ENCODE measurements at places on chromosomes 11 and 22.

DNA sequence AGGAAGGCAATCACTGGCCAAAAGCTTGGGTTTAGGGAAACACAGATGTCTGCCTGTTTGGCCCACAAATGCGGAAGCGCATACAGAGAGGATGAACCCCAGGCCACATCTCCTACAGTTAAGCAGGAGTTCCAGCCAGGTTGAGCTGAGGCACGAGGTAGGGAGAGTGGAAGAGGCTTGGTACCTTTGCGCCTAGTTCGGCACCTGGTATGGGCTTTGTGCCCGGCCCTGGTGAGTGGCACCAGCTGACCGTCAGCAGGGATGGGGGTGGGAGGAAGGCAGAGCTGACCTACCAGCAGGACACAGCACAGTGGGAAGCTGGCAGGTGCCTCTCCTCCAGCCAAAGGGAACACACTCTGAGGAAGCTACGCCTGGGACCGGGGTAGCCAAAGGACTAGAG, 57.6 kb downstream of the KCNC1 start:
- no peak for DNase-seq

DNA sequence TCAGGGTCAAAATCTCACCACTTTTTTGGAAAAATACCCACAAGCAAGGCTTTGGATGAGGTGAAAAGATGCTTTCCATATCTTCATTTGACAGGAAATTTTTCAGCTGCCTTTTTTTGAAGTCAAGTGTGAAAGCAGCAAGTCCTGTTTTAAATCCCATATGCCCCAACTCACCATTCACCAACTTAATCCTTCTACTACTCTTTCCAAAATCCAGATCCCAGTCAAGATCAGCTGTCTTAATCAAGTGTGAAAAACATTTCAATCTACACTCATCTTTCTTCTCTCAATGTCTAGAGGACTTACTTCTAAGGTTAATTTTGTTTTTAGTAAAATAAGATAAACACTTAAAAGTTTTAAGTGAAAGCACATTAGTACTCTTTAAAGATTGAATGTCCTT, 128.4 kb upstream of the CEP126 start:
- no peak for DNase-seq

GRCh38 chr22:20651286-20651685, 122.6 kb upstream of the SERPIND1 start:
- no peak for DNase-seq

DNA sequence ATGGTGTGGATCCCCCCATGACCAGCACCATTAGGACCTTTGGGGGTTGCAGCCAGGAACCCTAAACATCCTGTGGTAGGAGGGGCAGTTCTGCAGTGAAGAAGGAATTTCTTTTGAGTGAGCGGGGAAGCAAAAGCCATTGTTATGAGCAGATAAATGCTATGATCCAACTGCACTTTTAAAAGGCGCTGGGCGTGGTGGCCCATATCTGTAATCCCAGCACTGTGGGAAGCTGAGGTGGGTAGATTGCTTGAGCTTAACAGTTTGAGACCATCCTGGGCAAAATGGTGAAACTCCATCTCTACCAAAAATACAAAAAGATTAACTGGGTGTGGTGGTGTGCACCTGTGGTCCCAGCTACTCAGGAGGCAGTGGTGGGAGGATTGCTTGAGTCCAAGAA, 5.9 kb upstream of the TOMM22 start:
- no peak for DNase-seq

DNA sequence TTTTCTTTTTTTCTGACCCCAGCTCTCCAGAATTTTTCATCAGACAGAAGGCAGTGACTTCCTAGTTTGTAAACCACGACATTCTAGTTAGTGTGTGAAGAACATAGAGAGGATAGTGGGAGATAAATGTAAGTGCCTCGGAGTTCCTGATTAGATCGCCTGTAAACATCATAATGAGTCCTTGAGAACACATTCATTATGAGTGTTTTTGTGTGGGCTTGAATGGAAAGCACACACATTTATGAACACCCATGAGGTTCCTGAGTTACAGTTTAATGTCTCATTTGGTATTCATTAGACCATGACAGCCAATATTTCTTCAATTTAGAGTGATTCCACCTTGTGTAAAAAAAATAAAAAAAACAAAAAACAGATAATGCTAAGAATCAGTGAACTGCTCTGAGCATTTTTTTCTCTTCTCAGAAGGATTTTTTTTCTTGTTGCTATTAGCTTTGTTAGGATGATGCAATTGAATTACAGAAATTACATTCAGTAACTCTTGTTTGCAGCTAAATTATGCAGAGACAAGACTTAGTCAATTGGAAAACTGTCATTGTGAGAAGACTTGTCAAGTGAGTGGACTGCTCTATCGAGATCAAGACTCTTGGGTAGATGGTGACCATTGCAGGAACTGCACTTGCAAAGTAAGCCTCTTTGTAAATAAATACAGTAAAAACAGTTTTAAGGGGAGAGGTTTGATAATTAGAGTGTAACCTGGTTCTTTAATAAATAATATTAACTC, 257.6 kb downstream of the NELL1 start:
- no peak for DNase-seq

DNA sequence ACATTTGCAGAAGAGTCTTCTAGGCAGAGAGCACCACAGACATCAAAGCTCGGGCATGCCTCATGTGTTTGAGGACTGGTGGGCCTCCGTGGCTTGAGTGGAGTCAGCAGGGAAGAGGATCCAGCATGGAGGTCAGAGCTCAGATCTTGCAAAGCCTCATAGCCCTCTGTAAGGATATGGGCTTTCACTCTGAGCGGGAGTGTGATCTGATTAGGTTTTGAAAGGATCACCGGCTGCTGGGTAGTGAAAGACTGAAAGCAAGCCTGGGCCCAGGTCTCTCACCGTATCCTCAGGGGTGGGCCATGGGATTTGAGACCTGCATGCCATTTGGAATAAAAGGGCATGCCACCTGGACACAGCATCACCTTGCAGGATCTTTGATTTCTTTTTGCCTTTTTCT, 112.7 kb downstream of the TEAD1 start:
- no peak for DNase-seq

GRCh38 chr22:27647540-27647939, 154.0 kb downstream of the MN1 start:
- DNase-seq: no peak

- peak; percentile 37 for DNase-seq
These were observed at the start of gene SHISA8 for GRCh38 chr22:41915035-41915785. SHISA8 (minus strand) TSS chr22:41915074; CDS start chr22:41914667, 407 bp downstream.

- no peak for DNase-seq
These were observed 276.3 kb upstream of the RAG2 start for GRCh38 chr11:36874291-36874690.

GRCh38 chr11:46540807-46541206, 53.0 kb downstream of the AMBRA1 start:
- DNase-seq: no peak

DNA sequence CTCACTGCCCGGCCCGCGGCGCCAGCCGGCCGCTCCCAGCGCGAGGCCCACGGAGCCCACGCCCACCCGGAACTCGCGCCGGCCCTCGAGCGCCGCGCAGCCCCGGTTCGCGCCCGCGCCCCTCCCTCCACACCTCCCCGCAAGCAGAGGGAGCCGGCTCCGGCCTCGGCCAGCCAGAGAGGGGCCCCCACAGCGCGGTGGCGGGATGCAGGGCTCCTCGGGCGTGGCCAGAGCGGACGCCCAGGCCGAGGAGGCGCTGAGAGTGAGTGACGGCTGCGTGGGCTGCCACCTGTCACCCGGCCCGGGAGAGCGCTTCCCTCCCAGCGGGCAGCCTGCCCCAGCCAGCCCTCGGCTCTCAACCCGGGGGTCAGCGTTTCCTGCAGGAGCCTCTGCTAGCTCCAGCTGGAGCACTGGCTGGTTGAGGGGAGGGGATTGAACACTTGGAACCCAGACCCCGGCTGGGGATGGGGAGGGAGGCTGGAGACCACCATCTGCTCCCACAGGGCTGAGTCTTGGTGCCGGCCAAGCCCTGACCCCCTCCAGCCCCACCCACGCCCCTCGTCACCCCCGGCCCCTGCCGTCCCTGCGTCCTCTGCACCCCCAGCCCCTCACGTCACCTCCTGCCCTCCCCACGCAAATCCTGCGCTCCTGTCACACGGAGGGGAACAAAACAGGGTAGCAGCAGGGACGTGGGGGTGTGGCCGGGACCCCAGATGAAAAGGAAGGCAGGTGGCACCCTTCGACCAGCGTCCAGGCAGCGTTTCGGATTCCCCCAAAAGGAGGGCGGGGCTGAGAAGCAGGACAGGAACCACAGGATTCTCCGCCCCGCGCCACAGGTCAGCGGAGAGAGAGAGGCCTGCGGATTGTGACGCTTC, 157.0 kb downstream of the BRD1 start:
- DNase-seq: no peak

GRCh38 chr11:2531987-2532703, 87.3 kb downstream of the KCNQ1 start:
- no peak for DNase-seq

- no peak for DNase-seq
These were observed 346.0 kb upstream of the C11orf87 start for GRCh38 chr11:109075976-109076375.

DNA sequence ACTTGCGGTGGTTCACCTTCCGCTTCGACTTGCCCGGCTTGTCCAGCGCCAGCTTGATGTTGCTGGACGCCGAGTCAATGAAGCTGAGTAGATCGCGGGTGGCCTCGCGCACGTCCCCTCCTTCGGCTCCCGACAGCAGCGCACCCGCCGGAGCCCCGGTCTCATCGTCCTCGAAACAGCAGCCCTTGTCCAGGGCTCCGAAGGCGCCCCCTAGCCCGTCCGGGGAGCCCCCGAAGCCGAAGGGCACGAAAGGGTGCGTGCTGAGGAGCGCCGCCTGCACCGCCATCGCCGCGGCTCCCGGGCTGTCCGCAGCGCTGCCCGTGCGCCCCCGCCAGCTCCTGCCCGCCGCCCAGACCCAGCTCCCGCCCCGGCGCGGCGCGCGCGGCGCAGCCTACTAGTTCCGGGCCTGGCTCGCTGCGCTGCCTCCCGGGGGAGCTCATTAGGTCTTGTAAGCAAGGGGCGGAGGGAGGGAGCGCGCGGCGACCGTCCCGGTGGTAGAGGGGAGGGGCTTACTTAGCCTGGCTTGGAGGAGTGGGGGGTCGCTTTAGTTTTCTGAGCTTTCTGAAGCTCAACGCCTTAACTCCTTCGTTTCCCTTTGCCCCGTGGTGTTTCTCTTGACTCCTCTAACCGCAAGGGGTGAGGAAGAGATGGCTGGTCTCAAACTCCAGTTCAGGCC, at the start of gene FAM181B:
Gene FAM181B (minus strand): TSS at position 421 of the 676 bp plus-strand sequence. CDS start 135 bp downstream, at position 286.
- DNase-seq: no peak

- DNase-seq: no peak
These were observed 989.3 kb downstream of the BRD1 start for GRCh38 chr22:48838376-48838775.

- peak; percentile 24 for DNase-seq
These were observed 41.8 kb downstream of the MACROD1 start for GRCh38 chr11:64124147-64124546.

- no peak for DNase-seq
These were observed 22.8 kb downstream of the THOC5 start for GRCh38 chr22:29530716-29531115.

- DNase-seq: peak; percentile 37
These were observed 4.8 kb upstream of the NNMT start for GRCh38 chr11:114291381-114291780.

GRCh38 chr11:98842187-98842586, 178.6 kb upstream of the CNTN5 start:
- DNase-seq: no peak

- peak; percentile 62 for DNase-seq
These were observed 17.2 kb downstream of the CLDN25 start for GRCh38 chr11:113796663-113797259.

GRCh38 chr22:40519284-40519947, 117.1 kb downstream of the MRTFA start:
- DNase-seq: no peak

DNA sequence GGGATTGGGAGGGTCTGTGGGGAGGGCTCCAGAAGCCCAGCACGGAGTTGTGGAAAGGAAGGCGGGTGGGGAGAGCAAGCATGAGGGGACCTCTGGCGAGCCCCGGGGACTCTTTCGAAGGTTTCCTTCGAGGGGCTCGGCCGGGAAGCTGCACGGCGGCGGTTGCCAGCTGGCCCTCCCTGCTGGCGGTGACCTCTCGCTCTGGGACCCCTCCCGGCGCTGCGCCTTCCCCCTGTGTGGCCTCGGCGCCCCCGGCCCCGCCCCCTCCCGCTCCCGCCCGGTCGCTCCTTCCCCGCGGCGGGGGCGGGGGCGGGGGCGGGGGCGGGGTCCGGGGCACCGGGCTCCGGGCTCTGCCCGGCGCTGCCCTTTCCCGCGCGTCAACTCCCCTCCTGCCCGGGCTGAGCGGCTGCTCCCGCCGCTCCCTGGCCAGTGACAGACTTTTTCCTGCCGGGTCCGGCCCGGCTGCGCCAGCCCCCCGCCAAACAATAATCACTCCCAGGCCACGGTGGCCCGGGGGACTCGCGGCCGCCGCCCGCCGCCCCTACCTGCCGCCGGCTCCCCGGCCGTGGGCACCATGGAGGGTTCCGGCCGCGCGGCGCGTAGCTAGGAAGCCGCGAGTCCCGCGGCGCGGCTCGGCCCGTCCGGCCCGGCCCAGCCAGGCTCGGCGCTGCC, 941 bp downstream of the CLCF1 start:
- no peak for DNase-seq

DNA sequence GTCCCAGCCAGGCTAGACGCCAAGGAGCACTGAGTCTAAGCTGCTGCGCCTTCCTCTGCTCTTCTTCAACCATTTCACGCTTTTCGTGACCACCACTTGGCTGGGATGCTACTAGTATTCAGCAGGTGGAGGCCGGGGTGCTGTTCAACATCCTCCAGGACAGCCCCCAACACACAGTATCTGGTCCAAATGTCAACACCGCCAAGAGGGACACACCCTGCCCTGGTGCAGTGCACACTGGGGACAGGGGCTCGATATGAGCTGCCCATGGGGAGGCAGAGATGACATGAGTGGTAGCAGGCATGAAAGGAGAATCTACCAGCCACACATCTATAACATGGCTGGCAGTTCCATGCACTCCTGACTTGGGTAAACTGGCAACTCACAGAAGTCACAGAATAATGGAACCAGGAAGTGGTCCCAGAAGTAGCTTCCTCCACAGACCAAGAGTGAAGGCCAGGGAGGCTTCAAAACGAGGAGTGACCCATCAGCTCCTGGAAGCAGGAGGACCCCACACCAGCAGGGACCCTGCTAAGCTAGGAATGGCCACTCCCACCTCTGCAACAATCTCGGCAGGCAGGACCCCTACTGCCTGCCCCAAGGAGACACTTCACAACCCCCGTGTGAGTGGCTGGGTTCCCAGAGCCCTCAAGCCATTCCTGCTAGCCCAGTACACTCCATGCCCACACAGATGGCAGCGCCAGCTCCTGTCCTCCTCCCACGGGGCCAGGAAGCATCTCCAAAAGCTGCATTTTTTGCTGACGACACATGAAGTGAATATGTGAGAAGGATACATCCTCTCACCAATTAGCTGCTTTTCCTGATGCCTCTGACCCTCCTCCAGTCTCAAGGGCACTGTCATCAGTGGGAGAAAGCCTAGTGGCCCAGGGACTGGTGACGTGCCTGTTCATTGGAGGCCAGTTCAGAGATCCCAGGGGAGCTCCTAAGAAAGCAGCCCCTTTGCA, 78.8 kb downstream of the DGCR2 start:
- peak; percentile 74 for DNase-seq
